ENCODE measurements at places on chromosomes 1 and 21.

- DNase-seq = peak; percentile 79
Observed at GRCh38 chr1:39145331-39145965, 59.0 kb upstream of the MACF1 start.

DNA sequence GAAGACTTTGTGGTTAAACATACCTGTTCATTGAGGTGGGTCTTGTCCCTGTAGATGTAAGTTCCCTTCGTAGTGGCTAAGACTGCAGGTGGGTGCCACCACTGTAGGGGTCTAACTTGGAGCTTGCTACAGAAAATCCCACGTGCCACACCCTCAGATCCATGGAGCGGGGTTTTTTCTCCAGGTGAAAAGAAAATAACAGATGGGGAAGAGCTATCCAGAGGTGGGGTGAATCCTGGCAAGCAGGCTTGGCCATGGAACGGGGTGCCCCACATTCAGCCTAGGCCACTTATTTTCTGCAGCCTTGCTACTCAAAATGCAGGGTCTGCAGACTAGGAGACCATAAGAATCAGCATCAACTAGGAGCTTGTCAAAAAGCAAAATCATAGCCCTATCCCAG lies 24.0 kb downstream of the EXOC8 start:
- DNase-seq = no peak

DNA sequence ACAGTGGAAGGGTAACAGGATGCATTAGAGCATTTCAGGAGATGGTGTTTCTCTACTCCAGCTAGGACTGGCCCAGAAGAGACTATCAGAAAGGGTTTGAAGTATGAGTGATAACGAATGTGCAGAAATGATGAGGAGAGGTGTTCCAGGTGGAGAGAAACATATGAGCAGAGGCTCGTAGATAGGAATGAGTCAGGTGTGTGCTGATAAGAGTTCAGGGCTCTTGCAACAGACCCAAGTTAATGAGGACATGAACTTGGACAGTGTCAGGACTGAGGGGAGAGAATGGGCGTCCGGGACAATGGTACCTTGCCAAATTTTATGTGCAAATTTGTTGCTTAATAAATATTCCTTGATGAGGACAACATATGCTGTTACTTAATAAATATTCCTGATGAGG lies 183.9 kb upstream of the NFIA start:
- no peak for DNase-seq

DNA sequence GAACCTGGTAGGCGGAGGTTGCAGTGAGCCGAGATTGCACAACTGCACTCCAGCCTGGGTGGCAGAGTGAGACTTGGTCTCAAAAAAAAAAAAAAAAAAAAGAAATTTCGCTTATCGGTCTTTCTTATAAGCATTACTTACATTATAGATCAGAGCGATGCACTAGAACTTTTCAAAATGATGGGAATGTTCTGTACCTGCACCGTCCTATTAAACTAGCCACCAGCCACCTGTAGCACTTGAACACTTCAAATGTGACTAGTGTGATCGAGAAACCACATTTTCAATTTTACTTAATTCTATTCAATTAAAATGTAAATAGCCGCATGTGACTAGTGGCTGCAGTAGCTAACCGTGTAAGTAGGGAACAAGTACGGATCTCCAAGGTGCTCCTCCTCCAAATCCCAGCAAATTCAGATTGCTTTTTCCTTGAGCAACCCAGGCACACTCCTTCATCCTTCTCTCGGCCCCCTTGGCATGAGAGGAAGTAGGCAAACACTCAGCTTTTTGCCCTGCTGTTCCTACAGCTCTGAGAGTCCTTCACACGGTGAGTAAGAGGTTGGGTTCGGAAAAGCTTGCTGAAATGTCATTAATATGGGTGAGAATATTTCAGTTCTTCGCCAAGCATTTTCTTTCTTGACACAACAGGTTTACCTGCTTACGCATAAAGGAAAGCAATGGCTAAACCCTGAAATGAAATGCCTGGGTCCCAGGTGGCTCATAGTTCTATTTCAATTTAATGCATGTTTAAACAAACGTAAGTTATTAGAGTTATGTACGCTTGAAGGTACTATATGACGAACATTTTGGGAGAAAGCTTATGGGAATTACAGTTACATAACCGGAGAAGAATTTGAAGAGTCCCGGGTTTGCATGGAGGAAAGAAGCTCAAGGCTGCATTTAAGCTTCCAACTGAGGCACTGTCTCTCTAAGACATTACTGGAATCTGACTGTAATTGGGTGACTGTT lies 69.5 kb upstream of the HUNK start:
- no peak for DNase-seq

- DNase-seq = no peak
Observed at GRCh38 chr21:26554365-26554764, 18.7 kb downstream of the CYYR1 start.

- no peak for DNase-seq
Observed at GRCh38 chr1:205593532-205593931, 38.3 kb downstream of the ELK4 start.

DNA sequence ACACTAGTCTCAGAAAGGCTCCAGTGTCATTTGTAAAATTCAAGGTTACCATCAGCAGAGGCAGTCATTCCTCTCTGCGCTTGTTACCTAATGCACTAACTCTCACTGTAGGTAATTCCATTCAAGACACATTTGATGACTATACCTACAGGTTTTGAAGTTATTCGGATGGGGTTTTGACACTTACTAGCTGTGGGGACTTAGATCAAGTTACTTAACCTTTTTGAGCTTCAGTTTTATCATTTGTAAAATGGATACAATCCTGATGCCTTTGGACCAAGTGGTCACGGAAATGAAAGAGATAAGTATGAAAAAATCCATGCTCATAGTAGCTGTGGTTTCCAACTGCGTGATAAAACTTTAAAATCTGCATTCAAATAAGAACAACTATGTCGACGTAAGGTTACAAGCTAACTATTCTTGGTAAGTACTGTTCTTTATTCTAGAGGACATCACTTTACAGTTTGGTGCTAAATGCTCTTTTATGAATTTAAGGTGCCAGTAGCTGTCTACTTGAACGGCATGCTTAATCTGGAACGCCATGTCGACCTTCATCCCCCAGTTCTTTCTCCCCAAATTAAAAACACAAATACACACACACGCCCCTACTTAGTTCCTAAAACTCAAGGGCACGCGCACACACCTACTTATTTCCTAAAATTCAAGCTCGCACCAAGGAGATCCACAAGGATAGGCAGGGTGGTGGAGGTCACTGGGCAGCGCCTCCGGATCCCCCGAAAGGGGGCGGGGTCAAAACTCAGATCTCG lies 550 bp upstream of the NFYC start:
- DNase-seq = no peak

GRCh38 chr1:14738647-14739046 lies 140.2 kb downstream of the KAZN start:
- DNase-seq = no peak

DNA sequence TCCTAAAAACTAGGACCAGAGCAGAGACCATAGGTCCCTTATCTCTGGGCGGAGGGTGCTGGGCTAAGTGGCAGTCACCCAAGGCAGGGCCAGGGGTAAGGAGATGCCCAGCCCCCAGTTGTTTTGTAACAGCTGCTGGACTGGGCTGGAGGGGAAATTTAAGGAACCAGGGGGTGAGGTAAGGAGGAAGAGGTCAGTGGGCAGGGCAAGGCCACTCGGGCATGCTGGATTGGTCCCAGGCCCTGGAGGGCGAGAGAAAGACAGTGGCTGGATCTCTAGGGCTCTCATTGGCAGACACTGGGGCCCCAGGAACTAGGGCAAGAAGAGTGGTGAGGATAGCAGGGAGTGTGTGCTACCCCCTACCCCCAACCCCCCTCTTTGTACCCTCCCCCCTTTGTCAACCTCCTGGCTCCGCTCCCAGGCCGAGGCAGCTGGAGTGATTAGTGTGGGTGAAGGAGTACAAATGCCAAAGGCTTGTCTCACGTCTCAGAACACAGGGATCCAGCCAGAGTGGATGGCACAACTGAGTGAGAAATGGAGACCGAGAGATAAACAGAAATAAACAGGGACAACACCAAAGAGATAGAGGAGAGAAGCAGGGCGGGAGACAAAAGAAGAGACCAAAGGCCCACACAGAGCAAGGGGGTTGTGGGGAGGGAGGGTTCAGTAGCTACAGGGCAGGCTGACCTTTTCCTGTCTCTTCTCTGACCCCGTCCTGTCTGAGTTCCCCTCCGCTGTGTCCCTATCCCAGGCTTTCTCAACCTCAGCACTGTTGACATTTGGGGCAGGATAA lies 20.5 kb upstream of the THRAP3 start:
- DNase-seq = peak; percentile 79

DNA sequence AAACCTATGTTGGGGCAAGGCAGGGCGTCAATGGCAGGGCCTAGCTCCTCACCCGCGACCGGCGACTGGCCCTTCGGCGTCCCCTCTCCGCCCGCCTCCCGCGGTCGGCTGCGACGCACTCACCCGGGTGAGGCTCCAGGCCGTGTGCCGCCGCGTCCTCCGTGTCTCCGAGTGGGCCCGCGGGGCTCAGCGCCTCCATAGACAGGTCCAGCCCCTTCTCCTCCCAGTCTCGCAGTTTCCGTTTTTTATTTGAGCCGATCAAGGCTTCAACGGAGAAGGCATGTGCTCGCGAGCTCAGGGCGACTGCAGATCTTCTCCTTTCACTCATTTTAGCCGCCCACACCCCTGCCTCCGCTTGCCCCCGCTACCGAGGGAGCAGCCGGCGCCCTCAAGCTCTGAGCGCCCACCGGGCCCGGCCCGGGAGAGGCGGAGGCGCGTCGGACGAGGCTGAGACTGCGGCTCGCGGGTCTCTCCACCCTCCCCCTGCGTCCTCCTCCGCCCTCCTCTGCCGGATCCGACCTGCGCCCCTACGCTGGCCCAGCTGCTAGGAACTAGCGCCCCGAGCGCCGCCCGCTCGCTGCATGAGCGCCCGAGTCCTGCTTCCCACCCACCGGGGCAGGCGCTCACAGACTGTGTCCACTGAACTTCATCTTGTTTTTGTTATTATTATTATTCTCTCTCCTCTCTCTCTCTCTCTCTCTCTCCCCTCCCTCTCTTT lies 516 bp downstream of the TBX15 start:
- no peak for DNase-seq

DNA sequence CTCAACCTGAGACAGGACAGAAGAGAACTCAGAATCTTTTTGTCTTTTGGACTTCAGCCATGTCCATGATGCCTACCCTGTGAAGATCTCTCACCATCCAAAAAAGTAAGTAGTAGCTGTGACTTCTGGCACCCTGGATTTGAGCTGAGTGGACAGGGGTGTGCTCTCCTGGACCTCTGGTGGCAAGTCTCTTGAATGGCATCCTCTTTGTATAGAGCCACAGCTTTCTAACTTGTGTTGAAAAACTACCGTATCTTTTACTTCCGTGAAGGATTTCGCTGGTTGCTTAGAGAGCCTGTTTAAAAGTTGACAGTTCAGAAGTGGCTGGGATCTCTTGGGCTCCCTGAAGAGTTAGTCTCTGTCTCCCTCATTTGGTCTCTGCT lies 1.8 kb downstream of the MFN2 start:
- no peak for DNase-seq

- DNase-seq = no peak
Observed at GRCh38 chr1:147598621-147599361, 57.5 kb downstream of the BCL9 start.

- peak; percentile 57 for DNase-seq
Observed at GRCh38 chr1:234256359-234256758, 116.9 kb upstream of the COA6 start.

DNA sequence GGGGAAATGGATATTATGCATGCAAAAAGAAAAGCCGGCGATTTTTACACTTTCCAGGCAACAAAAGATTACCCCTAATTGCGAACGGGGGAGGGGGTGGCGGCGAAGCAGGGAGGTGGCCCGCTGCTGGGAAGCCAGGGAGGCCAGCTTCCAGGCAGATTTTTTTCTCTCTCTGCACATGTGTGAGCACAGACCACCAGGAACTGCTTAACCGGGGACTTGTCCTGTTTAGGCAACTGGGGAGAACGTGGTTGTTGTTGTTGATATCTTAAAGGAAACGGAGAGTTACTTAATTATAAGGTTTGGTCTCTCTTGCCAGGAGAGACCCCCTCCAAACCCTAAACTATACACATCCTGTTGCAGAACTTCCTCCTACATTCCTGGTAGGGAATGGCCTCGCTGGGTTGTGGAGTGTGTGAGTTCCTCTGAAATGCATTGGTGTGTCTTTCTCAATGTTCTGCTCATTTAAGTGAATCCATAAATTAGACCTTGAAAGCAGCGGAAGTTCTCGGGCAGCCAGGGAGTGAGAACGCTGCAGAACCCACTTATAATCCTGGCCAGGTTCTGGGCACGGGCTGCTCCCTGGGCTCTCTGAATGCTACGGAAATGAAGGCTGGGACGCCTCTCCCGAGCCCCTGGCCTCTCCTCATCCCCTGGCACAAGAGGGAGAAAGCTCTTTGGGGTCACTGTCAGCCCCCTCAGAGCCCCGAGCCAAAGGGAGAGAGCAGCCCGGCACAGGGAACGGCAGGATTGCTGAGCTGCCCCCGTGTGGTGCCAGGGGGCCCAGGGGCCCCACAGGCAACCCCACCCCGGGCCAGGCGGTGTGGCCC lies 250.0 kb downstream of the FOXD2 start:
- no peak for DNase-seq

DNA sequence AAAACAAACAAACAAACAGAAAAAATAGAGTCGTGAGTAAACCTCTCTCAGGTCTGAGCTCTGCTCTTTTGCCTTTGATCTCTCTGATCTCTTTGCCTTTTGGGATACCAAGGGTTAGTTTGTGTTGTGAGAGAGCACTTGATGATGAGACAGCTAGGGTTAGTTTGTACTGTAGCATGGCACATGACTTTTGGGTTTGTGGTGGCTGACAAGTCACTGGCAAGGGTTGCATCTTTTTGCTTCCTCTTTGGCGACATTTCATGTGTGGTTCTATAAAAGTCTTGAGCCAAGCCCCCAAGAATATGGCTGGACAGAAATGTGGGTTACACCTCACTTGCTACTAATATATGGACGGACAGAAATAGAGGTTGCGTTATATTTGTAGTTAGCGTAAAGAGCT lies 60.5 kb downstream of the TESK2 start:
- DNase-seq = no peak

DNA sequence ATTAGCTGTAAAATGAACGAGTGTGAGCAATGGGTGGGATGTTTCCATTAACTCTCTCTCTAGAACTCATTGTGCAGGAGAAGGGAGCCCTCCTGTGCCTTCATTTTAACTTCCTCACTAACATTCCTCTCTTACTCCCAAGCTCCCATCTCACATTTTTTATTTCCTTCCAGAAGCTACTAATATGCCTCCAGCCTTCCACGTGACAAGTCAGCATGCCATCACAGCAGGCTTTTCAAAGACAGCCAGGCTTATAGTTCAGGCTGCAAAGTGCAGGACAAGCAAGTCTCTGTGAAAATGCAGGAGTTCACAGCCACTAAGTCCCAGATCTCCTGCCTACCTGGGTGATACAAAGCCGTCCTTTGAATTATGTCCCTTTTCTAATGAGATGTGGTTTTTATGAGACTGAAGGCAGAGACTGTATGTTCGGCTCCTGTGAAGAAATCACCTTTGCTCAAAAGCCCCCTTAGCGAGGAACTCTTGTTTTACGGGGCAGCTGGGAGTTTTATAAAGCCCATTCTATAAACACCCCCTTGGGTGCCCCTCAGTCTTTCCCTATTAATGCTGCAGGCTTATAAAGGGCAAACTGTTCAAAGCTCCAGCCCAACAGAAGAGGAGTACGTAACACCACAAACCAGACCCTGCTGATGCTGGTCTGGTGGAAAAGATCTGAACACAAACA lies 14.8 kb upstream of the ANGPTL7 start:
- no peak for DNase-seq

GRCh38 chr1:85611425-85611824 lies 30.9 kb downstream of the CCN1 start:
- peak; percentile 65 for DNase-seq

- DNase-seq = no peak
Observed at GRCh38 chr1:167697667-167698141, 24.1 kb upstream of the MPZL1 start.

GRCh38 chr1:237673631-237674030 lies 217.1 kb downstream of the ZP4 start:
- no peak for DNase-seq

All from NCI-H226 (cell line).